Jurkat, Clone E6-1 (cell line): ENCODE measurements at places on chromosomes 5 and 9.

- no peak for DNase-seq
These were observed 90.4 kb downstream of the LHX2 start for GRCh38 chr9:124101969-124102345.

DNA sequence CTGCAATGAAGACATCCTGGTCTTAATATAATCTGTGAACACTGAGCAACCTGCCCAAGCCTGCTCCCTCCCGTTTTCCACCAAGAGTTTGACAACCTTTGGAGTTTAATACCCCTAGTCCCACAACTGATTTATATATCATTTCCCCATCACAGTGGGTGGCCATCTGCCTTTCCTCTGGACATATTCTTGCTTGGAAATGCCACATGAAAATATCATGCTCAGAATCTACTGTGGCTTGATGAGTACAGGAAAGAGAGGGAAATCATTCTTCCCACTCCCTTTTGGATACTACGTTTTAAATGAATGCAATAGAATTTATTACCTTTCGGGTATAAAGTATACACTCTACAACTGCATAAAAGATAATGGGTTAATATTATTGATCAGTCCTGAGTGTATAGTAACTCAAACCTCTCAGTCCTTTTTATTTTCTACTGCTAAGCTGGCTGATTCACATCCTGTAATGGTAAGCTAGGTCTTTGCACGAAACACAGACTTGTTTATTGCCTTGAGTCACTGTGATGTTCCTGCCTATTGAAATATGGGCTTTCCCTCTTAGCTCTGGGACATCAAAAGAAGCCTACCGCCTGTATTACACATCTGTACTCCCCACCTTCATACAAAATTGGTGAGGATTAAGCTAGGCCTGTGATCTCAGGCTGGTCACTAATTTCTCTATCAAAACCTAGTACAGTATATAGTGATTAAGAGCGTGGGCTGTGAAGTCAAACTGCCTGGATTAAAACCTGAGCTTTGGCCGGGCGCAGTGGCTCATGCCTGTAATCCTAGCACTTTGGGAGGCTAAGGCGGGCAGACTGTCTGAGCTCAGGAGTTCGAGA, 67.6 kb upstream of the NR5A1 start:
- no peak for DNase-seq

GRCh38 chr5:62354028-62354874, 48.2 kb downstream of the KIF2A start:
- DNase-seq = peak; percentile 47

GRCh38 chr5:59506285-59506877, 387.1 kb downstream of the PDE4D start:
- peak; percentile 9 for DNase-seq

DNA sequence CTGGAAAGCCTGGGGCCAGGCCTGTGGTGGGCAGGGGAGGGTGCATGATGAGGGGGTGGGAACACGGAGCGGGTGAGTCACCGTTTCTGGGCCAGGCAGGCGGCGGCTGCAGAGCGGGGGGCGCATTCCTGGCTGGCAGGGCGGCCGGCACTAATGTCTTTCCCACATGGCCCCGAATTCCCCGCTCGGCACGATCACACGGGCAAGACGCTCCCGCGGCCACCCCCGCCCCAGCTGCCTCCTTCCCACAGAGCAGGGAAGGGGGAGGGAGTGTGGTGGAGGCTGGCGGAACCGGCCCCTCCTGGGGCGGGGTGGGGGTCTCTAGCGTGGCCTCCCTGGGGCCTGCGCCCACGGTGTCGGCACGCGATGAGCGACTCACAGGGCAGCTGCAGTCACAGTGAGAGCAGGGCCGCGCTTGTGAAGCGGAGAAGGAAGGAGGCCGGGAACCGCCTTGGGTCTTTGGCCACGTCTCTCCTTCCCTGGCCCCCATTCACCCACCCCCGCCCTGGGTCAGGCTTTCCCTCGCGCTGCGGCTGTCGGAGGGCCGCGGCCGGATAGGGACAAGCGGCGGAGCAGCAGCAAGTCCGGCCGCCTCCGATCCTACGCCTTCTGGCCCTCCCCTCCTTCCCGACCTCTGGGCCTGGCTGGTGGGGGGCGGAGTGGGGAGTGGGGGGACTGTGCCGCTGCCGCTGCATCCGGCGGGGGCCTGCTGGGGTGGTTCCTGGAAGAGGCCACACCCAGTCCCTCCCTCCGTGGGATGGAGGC, 48.9 kb downstream of the CXXC5 start:
- DNase-seq = no peak
